ENCODE measurements at places on chromosomes 2 and 18.

DNA sequence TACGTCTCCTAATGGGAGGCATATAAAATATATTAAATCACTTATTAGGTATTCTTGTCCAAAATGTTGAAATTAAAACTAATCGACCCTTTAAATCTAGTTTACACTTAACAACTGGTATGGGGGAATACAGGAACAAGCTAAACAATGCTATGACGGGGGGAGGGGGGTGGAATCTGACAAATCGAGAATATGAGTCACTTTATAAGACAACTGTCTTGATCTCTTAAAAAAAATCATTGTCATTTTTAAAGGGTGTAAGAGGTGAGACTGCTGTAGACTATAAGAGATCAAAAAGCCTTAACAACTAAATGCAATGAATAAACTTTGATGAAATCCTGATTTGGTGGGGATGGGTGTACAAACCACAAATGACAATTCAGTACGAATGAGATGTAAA lies 6.0 kb downstream of the MAP3K2 start:
- no peak for DNase-seq

DNA sequence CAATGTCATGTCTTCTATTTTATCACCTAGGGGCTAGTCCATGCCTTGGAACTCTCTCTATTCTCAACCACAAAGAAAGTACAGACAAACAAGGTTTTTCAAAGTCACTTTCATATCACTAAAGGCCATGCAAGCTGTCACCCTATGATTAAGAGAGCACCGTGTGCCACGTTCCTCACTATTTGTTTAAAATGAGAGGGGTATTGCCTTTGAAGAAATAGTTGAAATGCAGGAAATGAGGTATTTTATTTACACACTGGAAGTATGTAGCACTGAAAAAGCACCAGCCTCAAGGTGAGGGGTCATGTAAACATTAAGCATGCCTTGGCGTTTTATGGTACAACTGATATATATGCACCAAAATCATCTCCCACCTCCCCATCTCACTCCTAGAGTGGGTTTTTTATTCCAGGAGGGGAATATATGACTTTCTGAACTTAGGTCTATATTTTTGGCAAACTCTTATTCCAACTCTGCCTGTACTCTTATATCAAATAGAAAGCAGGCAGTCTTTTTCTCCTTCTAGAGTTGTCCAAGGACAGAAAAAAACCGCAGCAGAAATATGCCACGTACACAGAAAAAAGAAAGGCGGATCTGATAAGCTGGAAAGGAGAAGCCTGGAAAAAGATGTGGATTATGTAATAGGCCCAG lies 53.5 kb downstream of the VSNL1 start:
- DNase-seq: no peak

DNA sequence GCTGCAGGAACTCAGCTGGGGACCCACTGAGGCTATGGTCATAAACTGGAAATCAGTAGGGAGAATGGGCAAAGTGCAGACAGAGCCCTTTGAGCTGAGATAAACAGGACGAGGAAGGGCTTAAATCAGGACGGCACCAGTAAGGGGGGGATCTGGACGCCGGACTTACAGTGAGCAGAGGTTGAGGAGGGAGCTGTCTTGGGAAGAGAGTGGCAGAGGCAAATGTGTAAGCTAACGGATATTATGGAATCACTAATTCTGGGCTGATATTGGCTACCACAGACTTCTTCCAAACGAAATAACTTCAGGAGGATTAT lies 539 bp downstream of the CYP27A1 start:
- DNase-seq: no peak

- no peak for DNase-seq
These were observed 23.9 kb upstream of the SPATA3 start for GRCh38 chr2:230972046-230972445.

DNA sequence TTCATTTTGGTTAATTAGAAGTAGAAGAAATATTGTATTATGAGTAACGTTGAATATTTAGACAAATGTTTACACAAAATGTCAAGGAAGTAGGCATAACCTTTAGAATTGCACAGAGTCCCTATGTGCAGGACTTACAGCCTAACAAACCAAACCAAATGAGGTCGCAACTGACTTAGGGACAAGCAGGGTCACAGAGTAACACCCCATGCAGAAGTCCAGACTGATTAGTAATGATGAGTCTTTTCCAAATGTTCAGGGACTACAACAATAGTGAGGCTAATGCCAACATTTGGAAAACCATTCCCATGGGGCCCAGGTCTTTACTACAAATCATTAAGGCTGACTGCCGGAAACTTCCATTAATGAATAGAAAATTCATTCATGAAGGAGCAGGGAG lies 452.5 kb upstream of the CHAC2 start:
- DNase-seq: no peak

- no peak for DNase-seq
These were observed 16.7 kb downstream of the FHL2 start for GRCh38 chr2:105382177-105382576.

- DNase-seq: no peak
These were observed 14.1 kb upstream of the INO80C start for GRCh38 chr18:35511833-35512232.

- no peak for DNase-seq
These were observed 11.2 kb downstream of the PMAIP1 start for GRCh38 chr18:59910967-59911366.

DNA sequence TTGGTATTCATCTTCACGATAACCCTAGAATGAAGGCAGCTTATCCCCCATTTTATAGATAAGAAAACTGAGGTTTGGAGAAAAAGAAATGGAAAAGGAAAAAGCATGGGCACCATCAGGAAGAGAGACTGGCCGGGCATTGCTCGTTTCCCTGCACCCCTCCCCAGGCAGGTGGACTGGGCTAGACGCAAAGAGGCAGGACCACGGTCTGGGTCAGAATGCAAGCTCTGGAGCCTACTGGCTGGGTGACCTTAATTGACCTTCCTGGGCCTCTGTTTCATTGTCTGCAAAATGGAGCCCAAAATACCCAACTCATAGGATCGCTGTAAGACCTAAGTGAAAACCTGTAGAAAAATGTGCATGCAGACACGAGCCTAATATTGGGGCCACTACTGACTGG lies 135.3 kb upstream of the GLI2 start:
- DNase-seq: no peak

DNA sequence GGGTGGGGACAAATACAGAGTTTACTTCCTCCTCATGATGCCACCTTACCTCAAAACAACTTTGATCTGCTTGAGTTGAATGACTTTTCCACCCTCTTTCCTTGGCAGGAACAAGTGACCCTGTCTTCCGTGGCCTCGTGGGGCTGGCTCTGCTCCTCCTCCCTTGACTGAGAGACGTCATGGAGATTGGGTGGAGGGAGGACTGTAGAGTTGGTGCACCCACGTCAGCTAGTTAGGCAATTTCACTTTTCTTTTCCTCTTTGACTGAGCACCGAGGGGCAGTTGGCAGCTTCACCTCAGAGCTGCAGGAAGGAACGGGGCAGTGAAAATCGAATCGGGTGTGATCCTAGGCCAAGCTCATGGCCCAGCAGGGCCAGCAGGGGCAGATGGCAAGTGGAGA lies at the start of gene SP140:
TSS of gene SP140 (plus strand) at position 251 of the 400 bp plus-strand sequence. CDS start at position 360, 109 bp downstream.
- DNase-seq: no peak

DNA sequence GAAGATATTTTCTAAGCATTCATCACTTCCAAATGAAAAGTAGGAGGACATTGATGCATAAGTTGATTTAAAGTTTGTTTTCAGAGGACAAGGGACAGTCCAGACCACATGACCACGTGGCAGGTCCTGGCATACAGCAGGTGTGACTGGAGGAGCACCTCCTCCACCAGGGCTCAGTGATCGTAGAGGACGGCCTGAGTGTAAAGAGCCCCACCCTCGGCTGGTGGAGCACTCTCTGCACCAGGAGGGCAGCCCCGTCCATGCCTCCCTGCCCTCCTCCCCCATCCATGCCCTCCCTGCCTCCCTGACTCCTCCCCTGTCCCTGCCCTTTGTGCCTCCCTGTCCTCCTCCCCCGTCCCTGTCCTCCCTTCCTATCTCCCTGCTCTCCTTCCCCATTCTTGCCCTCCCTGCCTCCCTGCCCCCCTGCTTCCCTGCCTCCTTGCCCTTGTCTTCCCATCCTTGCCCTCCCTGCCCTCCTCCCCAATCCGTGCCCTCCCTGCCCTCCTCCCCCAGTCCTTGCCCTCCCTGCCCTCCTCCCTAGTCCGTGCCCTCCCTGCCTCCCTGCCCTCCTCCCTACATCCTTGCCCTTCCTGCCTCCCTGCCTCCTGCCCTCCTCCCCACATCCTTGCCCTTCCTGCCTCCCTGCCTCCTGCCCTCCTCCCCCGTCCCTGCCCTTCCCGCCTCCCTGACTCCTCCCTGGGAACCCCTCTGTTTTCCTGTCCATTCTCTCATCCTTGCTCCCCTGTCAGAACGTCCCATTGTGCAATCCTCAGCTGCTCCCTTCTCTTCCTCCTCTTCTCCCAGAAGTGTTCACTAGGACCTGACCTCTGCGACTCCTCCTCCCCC lies 47.9 kb downstream of the ANKMY1 start:
- DNase-seq: no peak

- no peak for DNase-seq
These were observed 91.6 kb upstream of the TANK start for GRCh38 chr2:161068670-161069069.

DNA sequence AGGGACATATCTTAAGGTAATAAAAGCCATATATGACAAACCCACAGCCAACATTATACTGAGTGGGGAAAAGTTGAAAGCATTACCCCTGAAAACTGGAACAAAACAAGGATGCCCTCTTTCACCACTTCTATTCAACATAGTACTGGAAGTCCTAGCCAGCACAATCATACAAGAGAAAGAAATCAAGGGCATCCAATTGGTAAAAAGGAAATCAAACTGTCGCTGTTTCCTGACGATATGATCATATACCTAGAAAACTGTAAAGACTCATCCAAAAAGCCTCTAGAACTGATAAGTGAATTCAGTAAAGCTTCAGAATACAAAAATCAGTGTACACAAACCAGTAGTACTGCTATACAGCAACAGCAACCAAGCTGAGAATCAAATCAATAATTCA lies 53.8 kb upstream of the PSME4 start:
- DNase-seq: no peak

GRCh38 chr2:183812091-183812490 lies 687.8 kb downstream of the NUP35 start:
- DNase-seq: no peak

- DNase-seq: no peak
These were observed 131.2 kb downstream of the AGPS start for GRCh38 chr2:177523781-177524180.

DNA sequence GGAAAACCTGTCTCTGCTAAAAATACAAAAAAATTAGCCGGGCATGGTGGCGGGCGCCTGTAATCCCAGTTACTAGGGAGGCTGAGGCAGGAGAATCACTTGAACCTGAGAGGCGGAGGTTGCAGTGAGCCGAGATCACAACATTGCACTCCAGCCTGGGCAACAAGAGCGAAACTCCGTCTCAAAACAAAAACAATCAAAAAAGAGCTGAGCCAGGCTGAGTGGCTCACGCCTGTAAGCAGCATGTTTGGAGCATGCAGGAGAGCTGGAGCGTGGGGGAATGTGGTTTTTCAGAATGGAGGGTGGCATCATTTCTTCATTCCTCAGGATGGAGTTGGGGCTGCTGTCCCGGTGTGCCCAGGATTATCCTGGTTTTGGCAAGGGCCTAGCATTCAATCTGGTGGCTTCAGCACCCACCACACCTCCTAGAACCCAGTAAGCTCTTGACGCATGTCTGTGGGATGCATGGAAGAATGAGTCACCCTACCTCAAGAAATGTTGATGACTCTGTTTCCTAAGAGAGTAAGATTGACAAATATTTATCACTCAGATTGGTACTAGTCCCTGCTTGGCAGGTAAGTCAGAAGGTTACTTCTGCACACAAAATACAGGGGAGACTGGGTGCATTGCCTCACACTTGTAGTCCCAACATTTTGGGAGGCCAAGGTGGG lies 90.2 kb upstream of the ODC1 start:
- no peak for DNase-seq

DNA sequence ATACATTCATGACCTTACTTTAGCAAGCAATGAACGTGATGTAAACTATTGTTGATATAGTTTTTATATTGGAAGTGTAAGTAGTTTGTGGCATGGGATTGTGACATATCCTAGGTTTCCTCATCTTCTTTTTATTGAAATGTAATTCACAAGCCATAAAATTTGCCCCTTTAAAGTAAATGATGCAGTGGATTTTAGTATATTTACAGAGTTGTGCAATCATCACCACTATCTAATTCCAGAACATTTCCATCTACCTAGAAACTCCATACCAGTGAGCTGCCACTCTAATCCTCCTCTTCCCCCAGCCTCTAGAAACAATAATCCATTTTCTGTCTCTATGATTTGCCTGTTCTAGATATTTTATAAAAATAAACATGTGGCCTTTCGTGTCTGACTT lies 10.7 kb upstream of the CASP10 start:
- no peak for DNase-seq

DNA sequence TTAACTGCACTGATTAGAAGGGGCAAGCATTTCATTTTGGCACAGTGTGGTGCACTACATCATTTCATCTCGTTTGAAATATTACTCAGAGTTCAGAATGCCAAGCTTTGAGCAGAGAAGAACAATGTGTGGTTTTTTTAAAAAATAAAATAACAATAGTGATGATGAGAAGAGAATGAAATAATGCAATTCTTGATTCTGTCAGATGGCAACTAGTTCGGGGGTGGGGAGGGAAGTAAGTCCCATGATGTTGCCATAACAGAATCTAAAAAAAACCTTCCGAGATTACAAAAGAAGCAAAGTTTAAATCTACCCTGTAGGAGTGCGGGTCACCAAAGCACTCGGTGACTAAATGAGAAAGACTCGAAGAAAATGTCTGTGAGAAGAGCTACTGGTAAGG lies 490.4 kb downstream of the NR4A2 start:
- DNase-seq: no peak

GRCh38 chr2:233480490-233481202 lies 85.9 kb downstream of the USP40 start:
- no peak for DNase-seq

- DNase-seq: no peak
These were observed 93.8 kb downstream of the ARL4C start for GRCh38 chr2:234403074-234403473.

- DNase-seq: no peak
These were observed 55.6 kb downstream of the ACAA2 start for GRCh38 chr18:49757513-49758262.

- no peak for DNase-seq
These were observed 44.5 kb downstream of the CYP26B1 start for GRCh38 chr2:72103161-72103560.

DNA sequence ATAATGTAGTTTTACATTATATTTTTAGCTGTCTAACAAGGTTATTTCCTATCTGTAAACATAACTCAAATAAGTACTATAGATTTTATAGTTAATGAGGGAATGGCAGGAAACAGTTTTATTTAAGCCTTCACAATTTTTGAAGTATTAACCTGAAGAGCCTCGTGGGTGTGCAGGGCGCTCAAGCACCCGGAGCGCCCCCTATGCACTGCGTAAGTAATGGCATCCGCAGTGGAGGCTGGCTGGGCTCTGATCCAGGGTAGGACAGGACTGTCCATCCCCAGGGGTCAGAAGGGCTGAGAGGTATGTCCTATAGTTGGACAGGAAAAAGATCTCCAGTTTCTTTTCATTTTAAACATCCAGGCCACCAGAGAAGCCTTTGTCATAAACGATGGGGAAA lies 8.2 kb upstream of the GBX2 start:
- no peak for DNase-seq

GRCh38 chr2:94861308-94862152 lies 9.7 kb upstream of the TEKT4 start:
- DNase-seq: no peak

- DNase-seq: no peak
These were observed 16.2 kb upstream of the MAPRE2 start for GRCh38 chr18:35024965-35025364.

- no peak for DNase-seq
These were observed 1.7 kb upstream of the PROC start for GRCh38 chr2:127416506-127417001.

- DNase-seq: no peak
These were observed 582 bp upstream of the RAB31 start for GRCh38 chr18:9707381-9708056.

All from NCI-H1048 (cell line).